ENCODE measurements at places on chromosomes 13 and 19. TPM values are rescaled to one million over a fixed set of nuclear protein-coding genes. Genes with fewer than 3 reads are reported as not detected.

The MRPS12 gene
- polyA plus RNA-seq: 34.1 TPM

The ZNF99 gene
- polyA plus RNA-seq: not detected

The SLITRK5 gene
- polyA plus RNA-seq: 0.64 TPM

The CPAMD8 gene
- polyA plus RNA-seq: 4.1 TPM

The NCCRP1 gene
- not detected for polyA plus RNA-seq

The SLC8A2 gene
- 23.3 TPM for polyA plus RNA-seq

- DNase-seq: no peak
Measured at GRCh38 chr13:93740334-93740733, 513.7 kb downstream of the GPC6 start.

GRCh38 chr19:1389033-1389940 is 5.6 kb downstream of the NDUFS7 start:
- no peak for DNase-seq

- DNase-seq: no peak
Measured at GRCh38 chr19:55173714-55174409, 6.2 kb downstream of the SYT5 start.

GRCh38 chr19:44841231-44841630 is 4.9 kb upstream of the NECTIN2 start:
- no peak for DNase-seq

- DNase-seq: no peak
Measured at GRCh38 chr13:80458543-80458942, 117.6 kb upstream of the SPRY2 start.

DNA sequence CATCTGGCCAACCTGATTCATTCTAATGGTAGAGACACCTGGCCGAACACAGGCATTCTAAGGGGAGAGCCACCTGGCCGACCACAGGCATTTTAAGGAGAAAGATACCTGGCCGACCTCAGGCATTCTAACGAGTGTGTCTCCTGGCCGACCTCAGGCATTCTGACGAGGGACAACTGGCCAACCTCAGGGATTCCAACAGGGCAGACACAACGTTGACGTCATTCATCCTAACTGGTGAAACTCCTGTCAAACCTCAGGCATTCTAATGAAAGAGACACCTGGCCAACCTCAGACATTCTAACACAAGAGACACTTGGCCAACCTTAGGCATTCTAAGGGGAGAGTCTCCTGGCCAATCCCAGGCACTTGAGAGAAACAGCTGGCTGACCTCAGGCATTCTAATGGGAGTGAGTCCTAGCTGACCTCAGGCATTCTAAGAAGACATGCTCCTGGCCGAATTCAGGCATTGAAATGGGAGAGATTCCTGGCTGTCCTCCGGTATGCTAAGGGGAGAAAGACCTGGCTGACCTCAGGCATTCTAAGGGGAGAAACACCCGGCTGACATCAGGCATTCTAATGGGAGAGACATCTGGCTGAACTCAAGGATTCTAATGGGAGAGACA is 1352.5 kb downstream of the UQCRFS1 start:
- DNase-seq: no peak

DNA sequence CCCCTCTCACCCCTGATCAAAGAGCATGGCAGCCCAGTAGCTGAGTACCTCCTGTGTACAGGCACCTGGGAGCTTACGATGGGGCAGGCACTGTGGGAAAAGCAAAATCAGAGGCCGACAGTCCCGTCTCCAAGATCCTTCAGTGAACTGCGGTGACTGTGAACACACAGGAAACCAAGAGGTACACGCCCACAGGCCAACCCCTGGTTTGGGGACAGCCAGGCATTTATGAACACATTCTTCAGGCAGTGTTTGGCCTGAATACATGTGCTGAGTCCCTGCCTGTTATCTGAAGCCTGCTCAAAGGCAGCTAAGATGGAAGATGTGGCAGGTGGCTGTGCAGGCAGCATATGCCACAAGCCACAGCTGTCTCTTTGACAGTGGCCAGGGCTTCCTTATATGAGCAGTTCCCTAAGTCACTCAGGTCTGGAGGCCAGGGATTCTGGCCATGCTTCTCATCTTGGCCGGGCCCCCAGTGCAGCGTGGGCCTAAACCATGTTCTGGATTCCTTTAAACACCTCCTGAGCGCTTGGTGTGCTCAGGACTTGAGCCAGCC is 123.6 kb downstream of the UQCRFS1 start:
- no peak for DNase-seq

GRCh38 chr13:81917810-81918209 is 1576.9 kb upstream of the SPRY2 start:
- DNase-seq: no peak

- DNase-seq: no peak
Measured at GRCh38 chr13:46121597-46122163, 16.8 kb upstream of the CPB2 start.

- DNase-seq: no peak
Measured at GRCh38 chr19:35696835-35697234, 7.5 kb upstream of the ZBTB32 start.

GRCh38 chr19:2371656-2372055 is 11.6 kb downstream of the TMPRSS9 start:
- DNase-seq: no peak

DNA sequence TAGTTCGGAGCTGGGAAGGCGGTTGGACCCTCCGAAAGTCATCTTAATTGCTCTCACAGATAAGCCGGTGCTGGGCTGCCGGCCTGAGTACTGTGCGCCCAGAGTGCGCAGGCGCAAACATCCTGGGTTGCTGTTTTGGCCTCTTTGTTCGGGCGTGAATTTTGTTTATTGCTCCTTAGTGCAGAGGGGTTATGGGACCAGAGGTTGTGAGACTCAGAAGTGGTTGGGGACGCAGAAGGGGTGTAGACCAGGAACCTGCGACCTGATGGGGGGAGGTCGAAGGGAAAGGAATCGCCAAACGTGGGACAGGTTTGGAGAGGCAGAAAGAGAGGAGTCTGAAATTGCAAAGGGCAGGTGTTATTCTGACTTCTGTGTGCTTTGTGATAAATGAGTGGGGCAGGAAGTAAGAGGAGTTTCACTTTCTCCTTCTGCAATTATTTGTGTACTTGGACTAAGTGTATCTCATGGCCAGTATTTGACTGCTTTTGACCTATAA is 607 bp upstream of the ZNF566 start:
- DNase-seq: peak; percentile 97

- DNase-seq: no peak
Measured at GRCh38 chr13:47890146-47890814, 110.8 kb downstream of the SUCLA2 start.

GRCh38 chr19:10945264-10945663 is 15.6 kb upstream of the SMARCA4 start:
- no peak for DNase-seq

DNA sequence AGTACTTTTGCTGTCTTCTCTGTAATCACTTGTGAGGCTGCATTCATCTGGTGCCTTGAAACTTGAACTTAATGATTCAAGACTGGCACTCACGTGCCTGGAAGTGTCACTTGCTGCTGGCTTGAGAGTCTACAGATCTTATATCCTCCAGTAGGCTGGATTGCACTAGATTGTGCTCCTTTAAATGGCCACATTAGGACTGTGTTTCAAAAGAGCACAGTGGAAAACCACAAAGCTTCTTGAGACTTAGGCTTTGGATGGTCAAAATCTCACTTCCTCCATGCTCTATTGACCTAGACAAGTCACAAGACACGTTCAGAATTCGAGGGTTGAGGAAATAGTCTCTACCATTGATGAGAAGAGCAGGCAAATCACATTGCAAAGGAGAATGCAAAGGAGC is 1278.8 kb upstream of the MIR17HG start:
- DNase-seq: no peak

GRCh38 chr19:33864311-33864850 is 67.7 kb downstream of the KCTD15 start:
- no peak for DNase-seq

Measured in brain (organoid and tissue), 16 donors.